ENCODE measurements at places on chromosomes 7 and 10.

GRCh38 chr7:149586646-149587645, 89.3 kb upstream of the ZNF746 start:
- DNase-seq, result no peak

GRCh38 chr10:34816501-34817002, 1.5 kb upstream of the PARD3 start:
- no peak for DNase-seq

DNA sequence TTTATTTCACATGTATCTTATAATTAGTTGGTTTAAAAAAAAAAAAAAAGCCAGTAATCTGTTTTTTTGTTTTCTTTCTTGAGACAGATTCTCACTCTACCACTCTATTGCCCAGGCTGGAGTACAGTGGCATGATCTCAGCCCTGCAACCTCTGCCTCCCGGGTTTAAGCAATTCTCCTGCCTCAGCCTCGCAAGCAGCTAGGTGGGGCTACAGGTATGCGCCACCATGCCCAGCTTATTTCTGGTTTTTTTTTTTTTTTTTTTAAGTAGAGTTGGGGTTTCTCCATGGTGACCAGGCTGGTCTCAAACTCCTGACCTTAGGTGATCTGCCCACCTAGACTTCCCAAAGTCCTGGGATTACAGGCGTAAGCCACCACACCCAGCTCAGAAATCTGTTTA, 34.1 kb upstream of the CAPZA2 start:
- DNase-seq, result no peak

GRCh38 chr10:124074501-124075109, 18.8 kb downstream of the CHST15 start:
- peak; percentile 44 for DNase-seq

- no peak for DNase-seq
Measured at GRCh38 chr10:69800109-69800508, 1.6 kb upstream of the COL13A1 start.

GRCh38 chr10:131001438-131001837, 310.1 kb downstream of the TCERG1L start:
- no peak for DNase-seq

DNA sequence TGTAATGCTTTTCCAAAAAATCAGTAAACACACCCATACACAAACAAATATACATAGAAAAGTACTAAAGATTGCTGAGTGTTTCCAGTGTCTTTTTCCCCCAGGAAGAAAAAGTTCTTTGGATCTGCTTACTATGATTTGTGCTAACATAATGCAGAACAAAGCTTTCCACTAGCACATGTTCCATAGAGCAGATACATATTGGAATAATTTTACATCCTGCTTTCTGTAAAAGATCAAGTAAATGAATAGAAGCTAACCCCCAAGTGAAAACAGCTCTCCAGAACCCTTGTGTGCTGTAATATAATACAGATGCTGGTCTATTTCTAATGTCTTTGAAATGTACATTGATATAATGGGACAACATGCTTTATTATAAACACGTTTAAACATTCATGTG, 125.5 kb downstream of the PON1 start:
- no peak for DNase-seq

- peak; percentile 58 for DNase-seq
Measured at GRCh38 chr7:137592232-137592896, 248.8 kb upstream of the PTN start.

DNA sequence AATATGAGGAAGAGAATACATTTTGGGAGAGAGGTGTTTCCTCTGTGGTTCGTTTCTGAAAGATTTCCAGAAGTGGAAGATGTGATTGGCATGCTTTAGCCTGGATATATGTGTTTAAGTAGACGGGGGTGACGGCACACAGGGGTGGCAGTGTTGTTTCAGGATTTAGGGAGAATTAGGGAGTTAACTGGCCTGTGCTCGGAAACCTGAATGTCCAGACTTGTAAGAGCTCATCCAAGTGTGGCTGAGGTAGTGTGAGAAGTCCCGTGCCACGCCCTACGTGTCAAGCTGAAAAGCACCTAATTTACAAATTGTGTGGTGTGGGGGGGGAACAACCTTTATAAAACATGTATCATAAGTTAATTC, 1.1 kb downstream of the RALA start:
- DNase-seq, result no peak

- DNase-seq, result no peak
Measured at GRCh38 chr10:109173937-109174336, 749.4 kb downstream of the XPNPEP1 start.

GRCh38 chr7:66331883-66332282, 126.7 kb downstream of the TPST1 start:
- no peak for DNase-seq

DNA sequence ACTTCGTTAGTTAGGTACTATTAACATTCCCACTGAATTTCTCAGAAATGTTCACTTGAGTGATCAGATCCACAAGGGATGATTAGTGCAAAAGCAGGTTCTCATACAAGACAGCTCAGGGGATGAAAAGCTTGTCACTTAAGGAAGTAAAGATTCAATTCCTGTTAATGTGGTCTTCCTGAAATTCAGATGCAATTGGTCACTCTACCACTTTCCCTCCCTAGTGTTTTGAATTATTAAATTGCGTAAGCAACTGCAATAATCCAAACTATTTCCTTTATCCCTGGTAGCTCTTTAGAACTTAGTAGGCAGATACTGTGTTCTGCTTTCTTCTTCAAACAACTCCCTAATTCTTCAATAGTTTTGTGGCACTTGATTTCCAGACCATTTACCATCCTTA, 121.4 kb downstream of the MAGI2 start:
- DNase-seq, result no peak

GRCh38 chr7:43647673-43648472, 65.0 kb downstream of the STK17A start:
- no peak for DNase-seq

DNA sequence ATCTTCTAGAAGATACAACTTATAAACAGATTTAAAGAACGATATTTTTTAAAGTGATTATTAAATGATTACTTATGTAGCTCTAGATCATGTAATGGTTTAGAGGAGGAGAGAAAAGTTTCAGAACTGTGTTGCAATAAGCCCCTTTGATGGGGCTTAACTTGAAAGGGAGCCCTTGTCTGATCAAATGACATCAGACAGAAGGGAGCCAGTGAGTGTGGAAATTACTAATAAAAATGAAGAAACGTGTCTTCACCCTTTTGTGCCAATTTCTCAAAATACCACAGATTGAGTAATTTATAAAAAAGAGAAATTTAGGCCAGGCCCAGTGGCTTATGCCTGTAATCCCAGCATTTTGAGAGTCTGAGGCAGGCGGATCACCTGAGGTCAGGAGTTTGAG, 318.2 kb downstream of the EXOC4 start:
- no peak for DNase-seq

- DNase-seq, result no peak
Measured at GRCh38 chr7:55838595-55838994, 24.0 kb downstream of the SEPTIN14 start.

DNA sequence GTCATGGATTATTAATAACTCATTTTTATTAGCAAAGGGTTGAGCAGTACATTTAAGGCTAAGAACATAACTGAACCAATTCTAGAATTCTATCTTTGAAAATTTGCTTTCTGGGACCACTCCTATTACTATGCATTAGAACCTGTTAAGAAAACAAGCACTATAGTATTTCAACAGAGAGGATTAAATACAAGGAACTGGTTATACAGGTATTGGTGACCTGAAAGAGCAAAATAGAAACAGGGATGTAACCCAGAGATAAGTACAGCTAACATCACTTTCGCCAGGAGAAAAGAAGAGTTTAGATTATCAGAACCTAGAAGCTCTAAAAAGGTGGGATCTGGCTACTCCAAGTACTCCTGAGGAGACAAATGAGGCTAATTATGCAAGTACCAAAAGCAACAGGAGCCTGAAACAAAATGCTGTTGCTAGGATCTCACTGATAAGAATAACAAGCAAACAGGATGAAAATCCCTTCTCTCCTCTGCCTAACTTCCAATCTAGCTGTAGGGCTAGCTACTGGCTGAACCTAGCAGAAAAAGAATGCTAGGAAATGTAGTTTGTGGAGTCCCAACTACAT, 32.1 kb upstream of the ELAPOR2 start:
- no peak for DNase-seq

DNA sequence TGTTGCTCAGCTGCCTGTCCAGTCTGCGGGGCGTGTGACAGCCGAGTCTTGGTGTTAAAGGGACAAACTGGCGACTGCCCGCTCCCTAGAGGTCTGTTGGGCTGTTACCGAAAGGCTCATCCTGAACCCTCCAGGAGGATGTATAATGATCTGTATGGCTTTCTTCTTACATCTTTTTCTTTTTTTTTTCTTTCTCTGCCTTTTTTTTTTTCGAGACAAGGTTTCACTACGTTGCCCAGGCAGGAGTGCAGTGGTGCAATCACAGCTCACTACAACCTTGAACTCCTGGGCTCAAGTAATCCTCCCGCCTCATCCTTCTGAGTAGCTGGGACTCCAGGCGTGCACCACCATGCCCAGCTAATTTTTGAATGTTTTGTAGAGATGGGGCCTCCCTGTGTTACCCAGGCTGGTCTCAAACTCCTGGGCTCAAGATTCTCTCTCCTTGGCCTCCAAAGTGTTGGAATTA, 857 bp downstream of the INTS15 start:
- no peak for DNase-seq

DNA sequence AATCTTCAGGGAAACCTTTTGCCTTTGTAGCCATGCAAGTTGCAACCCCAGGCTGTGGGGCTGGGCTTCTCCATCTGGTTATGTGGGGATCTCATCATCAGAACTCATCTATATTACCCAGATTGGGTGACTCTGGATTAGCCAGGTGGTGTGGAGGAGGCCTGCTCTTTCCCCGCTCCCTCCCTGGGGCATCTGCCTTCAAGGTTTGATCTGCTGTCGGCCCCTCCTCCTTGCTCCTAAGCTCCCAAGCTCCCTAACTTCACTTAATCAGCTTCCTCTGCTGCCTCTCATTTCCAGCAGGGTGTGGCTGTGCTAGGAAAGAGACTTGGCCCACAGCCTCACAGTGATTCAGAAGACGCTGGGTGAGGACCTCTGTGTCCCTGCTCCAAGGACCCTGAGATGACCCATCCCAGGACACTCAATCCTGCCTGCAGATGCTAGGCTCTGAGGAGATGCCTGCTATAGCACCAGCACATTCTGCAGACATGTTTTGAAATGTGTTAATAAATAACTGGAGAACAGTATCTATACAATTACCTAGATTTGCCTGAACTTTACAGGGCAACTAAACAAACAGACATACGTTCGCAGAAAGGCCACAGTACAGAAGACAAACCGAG, 392.1 kb upstream of the PODXL start:
- no peak for DNase-seq

DNA sequence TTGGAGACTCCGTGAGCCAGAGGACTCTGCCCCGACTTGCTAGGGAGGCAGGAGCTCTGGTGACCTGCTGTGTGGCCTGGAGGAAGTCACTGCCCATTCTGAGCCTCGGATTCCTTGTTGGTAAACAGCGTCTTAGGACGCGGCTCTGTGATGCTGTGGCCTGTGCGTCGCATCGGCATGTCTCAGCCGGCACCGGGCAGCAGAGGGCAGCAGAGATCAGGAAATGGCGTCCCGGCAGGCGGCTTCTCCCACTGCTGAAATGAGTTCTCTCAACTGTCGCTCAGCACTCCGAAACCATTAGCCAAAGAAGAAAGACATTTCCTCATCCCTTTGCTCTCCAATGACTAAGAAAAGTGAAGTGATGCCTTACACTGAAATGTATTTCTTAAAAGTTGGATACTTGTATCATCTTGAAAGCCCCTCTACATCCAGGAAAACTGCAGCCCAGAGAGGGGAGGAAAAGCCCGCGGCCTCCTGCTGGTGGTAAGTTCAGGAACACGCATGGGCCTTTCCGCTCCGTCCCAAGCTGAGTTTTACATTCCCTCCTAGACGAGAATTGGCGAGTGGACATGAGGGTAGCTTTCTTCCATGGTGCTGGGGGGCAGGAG, 91.7 kb downstream of the WDR11 start:
- peak; percentile 80 for DNase-seq

GRCh38 chr10:19518632-19519031, 297.6 kb upstream of the PLXDC2 start:
- no peak for DNase-seq

- no peak for DNase-seq
Measured at GRCh38 chr7:22417349-22417748, 60.4 kb upstream of the RAPGEF5 start.

GRCh38 chr7:5229451-5230264, 39.6 kb downstream of the WIPI2 start:
- DNase-seq, result no peak

GRCh38 chr10:34295142-34295548, 520.0 kb downstream of the PARD3 start:
- DNase-seq, result no peak

- DNase-seq, result no peak
Measured at GRCh38 chr10:123722351-123722750, 56.2 kb downstream of the GPR26 start.

- no peak for DNase-seq
Measured at GRCh38 chr7:134042307-134042706, 84.8 kb upstream of the LRGUK start.

DNA sequence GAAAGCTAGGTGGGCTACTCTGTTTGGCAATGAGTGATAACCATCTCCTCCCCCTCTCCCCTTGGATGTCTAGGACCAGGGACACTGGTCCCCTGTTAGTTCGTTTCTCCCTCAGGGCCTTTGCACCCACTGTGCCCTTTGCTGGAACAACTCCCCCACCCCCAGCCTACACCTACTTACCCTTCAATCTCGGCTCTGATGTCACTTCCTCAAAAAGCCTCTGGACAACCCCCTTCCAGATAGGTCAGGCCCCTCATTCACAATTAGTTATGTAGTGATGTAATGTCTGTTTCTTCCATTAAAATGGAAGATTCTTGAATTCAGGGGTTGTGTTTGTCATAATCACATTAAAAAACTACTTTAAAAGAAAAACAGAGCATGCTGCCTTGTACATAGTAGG, 152.9 kb downstream of the SNX10 start:
- no peak for DNase-seq

DNA sequence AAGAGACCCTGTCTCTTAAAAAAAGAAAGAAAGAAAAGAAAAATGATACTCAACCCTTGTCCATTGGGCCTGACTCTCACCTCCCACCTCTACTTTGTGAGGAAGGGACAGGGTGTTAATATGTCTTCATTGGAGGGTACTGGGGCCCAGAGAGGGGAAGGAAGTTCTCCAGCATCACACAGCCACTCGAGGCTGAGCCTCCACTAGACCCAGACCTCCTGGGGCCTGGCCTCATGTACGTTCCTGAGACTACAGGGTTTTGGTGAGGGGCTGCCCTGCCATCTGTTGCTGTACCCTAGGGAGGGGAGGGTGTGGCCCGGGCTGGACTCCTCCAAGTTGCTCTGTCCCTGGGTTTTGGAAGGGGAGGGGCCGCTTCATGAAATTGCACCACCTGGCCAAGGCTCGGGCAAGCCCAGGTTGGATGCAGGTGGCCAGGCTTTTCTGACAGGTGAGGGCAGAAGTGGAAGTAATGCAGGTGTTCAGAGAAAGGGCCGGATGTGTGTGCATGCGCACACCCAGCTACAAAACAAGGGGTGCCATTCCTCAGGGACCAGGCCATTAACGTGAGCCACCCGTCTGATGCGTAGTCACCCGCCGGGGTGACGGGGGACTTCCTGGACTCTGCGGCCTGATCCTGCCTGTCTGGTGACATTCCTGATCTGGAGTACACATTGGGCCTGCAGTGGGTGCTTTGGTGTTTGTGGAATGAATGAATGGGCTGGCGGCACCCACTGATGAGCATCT, 21.7 kb downstream of the GTF2IRD1 start:
- no peak for DNase-seq

GRCh38 chr10:97766996-97767924, 4.5 kb downstream of the SFRP5 start:
- DNase-seq, result peak; percentile 31

GRCh38 chr10:87650838-87651589, 8.7 kb upstream of the PAPSS2 start:
- DNase-seq, result no peak

- no peak for DNase-seq
Measured at GRCh38 chr10:69669409-69669808, 39.4 kb downstream of the FAM241B start.
